Stimulated activated CD8-positive, alpha-beta memory T cell treated with anti-CD3 and anti-CD28 coated beads, Interleukin-15, amount 100 ng/mL, for 24 hours (primary cell): ENCODE measurements at places on chromosomes 7 and 10.

DNA sequence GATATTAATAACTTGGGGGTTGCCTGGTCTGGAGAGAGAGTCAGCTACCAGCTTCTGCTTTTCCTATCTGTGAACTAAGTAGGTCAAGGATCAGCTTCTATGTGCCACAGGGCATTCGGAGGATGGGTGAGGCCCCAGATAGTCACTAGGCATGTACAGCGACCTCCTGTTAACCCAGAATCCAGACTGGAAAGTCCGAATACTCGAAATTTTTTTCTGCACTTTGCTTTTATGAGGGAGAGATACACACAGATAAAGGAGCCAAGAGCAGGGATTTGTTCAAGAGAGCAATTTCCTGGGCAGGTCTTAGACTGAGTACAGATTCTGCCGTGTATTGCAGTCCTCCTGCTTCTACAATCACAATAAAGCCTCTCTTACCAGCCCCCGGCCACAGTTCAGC lies 54.2 kb downstream of the EMX2 start:
- DNase-seq = no peak

DNA sequence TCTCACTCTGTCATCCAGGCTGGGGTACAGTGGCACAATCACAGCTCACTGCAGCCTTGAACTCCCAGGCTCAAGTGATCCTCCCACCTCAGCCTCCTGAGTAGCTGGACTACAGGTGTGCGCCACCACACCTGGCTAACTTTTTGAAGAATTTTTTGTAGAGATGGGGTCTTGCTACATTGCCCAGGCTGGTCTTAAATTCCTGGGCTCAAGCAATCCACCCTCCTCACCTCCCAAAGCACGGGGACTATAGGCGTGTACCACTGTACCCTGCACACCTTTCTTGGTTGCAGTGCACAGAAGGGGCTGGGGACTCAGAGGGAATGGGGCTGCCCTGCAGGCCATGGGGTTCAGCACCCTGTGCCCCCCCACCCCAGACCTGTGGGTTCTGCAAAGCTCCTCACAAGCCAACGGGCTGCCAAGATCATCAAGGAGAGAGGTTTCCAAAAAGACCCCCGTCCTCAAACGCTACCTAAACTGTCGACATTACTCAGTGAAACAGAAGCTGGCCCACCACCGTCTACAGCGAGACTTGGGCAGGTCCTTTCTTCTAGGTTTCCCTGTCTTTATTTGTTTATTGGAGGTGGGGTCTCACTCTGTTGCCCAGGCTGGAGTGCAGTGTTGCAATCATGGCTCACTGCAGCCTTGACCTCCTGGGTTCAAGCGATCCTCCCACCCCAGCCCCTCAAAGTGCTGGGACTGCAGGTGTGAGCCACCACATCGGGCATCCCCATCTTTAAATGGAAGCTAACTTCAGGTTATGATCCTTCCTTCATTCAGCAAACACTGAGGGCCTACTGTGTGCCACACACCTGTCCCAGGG lies 26.6 kb upstream of the ELFN1 start:
- DNase-seq = no peak

DNA sequence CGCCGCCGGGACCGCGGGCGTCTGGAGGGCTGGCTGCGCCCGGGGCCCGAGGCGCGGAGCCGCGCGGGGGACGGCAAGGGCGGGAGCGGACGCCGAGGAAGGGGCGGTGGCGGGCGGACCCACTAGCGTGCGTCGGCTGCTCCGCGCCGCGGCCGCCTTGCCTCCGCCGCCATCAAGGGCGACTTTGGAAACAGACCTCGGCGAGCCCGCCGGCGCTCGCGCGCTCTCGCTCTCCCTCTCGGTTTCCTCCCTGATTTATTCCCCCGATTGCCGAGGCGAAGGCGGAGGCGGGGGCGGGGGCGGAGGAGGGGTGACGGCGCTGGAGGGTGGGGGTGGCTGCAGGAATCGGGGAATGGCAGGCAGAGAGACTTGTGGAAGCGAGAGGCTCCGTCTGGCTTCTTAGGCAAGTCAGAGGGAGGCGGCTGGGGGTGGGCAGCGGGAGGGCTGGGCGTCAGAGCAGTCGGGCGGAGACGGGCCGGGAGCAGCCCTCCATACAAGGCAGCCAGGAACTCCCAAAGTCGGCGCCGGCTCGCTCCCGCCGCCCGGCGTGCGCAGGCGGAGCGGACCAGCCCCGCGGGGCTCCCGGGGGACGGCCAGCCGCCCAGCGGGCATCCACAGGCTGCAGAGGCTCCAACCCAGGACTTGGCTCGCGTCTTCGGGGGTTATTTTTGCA lies at the start of gene CACNA2D1:
Gene CACNA2D1, minus strand, starts transcription at position 231 of the 673 bp plus-strand sequence.
- DNase-seq = no peak

DNA sequence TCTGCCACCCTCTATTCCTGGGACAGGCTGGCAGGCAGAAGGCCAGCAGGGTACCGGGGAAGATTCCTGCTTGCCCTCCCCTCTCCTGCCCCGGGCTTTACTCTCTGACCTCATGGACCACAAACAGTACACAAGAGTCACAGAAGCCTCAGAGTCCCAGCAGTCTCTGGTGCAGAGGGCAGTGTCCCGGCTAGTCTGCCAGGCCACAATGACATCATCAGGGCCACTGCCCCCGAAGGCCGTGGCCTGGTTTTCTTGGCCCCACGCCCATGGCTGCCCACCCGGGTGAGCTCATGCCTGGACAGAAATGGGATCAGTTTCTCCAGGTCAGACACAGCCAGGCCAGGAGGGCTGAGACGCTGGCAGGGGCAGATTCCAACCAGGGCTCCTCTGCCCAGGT lies 91.9 kb downstream of the MYL10 start:
- DNase-seq = no peak

- DNase-seq = no peak
Measured at GRCh38 chr10:71031026-71031425, 142.7 kb upstream of the PCBD1 start.

- DNase-seq = no peak
Measured at GRCh38 chr7:11170863-11171568, 197.3 kb downstream of the PHF14 start.

DNA sequence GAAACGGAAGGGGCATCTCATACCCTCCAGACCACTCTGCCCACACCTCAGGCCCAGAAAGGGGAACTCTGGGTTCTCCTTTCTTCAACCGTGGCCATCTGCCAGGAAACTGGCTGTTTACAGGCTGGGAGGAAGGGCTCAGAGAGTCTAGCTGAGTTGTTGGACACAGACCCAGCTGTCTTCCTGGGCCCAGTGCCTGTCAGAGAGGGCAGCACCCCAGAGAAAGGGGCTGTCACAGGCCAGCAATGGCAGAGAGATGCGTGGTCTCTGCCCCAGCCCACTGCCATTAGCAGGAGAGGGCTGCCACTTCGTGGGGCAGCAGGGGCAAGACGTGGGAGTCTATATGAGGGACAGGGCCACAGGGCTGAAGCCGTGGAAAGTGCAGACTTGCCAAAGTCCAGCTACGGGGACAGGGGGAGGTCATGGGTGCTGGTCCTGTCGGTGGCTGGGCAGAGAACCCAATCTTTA lies 11.0 kb downstream of the GRID1 start:
- DNase-seq = no peak

DNA sequence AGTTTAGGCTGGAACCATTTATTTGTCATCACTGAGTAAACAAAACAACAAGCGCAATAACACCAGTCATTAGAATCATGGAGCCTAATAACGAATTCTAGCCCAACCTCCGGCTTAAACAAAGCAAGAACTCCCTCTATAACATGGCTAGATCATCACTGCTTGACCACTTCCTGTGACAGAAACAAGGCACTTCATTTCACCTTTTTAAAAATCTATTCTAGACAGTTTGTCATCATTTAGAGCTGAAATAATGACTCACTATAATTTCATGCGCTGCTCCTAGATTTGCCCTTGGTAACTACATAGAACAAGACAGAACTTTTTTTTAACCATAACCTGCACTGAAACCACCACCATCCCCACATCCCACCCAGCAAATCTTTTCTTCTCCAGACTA lies 81.3 kb downstream of the OSBPL3 start:
- no peak for DNase-seq

DNA sequence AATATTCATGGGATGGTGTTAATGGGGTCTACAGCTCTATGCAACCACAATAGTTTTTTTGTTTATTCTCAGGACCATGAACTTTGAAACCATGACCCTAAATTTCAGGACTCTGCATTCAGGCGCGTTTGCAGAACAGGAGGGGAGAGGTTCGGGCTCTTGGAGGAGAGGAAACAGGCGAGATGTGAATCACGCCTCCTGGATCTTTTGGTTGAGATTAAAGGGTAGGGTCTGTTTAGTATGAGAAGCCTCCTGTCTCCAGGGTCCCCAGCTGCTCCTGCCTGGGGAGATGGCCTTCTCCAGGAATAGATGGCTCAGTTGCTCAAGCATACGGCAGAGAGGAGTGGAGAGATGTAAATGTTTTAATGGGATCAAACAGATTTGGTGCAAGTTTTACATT lies 18.2 kb downstream of the TLL2 start:
- DNase-seq = no peak

- DNase-seq = no peak
Measured at GRCh38 chr7:130935564-130936157, 201.7 kb upstream of the KLF14 start.

DNA sequence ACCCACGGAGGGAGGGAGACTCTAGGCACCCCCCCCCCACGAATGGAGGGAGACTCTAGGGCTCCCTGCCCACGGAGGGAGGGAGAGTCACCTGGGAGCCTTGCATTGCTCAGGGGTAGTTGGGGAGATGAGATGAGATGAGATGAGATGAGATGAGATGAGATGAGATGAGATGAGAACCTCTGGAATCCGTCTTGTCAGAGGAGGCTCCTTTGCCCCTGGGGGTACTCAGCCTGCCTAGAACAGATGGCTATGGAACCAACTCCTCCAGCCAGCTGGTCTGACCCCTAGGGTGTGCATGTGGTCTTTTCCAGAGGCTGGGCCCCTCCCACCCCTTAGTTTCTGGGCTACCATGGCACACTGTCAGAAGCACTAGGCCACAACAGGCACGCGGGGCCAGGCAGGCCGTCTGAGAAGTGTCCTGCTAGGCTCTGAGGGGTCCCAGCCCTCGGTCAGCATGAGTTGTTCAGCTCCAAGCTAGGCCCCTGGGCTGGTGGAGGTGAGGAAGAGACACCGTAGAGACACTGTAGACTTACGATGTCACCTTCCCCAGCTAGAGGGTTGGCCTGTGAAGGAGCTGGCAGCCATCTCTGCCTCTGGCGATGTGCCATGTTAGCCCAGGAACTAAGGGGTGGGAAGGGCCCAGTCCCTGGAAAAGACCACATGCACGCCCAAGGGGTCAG lies 8.8 kb downstream of the TSPAN15 start:
- DNase-seq = no peak

DNA sequence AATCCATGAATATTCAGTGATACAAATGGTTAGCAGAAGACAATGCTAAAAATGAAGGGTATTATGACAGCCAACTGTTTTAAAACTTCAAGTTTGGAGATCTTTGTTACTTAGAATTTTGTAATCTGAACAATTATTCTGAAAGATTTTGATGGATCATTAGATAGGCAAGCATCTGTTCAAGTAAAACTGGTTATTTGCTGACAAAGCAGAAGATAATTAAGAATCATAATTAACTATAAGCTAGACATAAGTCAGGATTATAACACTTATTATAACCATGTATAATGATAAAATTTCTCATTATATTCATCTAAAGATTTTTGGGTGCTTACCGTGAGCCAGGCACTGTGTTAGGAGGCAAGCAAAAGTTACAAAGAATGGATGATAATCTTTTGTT lies 1145.1 kb downstream of the CNTNAP2 start:
- no peak for DNase-seq

DNA sequence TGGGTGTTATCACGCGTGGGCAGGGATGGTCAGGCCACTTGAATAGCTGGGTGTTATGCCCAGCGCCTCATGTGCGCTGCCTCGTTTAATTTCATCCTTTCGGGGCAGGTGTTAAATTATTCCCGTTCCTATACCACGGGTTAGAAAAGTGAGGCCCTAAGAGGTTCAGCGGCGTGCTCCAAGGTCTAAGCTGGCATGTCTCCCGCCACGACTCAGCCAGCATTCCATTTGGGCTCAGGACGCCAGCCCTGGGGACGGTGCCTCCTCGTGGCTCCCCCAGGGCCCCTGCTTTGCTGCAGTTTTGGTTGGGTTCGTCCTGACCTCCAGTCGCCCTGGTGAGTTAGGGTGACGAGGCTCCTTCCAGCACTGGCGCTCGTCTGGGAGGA lies 124.5 kb downstream of the TRRAP start:
- no peak for DNase-seq

DNA sequence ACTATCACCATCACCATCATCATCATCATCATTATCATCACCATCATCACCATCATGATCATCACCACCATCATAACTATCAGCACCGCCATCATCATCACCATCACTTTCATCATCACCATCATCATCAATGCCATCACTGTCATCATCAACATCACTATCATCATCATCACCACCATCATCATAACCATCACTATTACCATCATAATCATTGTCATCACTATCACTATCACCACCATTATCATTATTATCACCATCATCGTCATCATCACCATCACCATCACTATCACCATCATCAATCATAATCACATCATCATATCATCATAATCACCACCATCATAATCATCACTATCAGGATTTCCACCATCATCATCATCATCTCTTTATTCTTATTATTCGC lies 20.6 kb downstream of the INSIG1 start:
- DNase-seq = no peak

DNA sequence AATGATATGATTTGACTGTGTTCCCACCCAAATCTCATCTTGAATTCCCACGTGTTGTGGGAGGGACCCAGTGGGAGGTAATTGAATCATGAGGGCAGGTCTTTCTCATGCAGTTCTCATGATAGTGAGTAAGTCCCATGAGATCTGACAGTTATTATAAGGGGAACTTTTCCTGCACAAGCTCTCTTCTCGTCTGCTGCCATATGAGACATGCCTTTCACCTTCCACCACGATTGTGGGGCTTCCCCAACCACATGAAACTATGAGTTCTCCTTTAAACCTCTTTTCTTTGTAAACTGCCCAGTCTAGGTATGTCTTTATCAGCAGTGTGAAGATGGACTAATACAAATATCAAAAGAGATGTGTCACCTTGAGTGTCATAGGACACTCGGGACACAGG lies 502.7 kb upstream of the PODXL start:
- DNase-seq = no peak

GRCh38 chr10:75165684-75166622 lies 44.6 kb upstream of the VDAC2 start:
- DNase-seq = no peak

DNA sequence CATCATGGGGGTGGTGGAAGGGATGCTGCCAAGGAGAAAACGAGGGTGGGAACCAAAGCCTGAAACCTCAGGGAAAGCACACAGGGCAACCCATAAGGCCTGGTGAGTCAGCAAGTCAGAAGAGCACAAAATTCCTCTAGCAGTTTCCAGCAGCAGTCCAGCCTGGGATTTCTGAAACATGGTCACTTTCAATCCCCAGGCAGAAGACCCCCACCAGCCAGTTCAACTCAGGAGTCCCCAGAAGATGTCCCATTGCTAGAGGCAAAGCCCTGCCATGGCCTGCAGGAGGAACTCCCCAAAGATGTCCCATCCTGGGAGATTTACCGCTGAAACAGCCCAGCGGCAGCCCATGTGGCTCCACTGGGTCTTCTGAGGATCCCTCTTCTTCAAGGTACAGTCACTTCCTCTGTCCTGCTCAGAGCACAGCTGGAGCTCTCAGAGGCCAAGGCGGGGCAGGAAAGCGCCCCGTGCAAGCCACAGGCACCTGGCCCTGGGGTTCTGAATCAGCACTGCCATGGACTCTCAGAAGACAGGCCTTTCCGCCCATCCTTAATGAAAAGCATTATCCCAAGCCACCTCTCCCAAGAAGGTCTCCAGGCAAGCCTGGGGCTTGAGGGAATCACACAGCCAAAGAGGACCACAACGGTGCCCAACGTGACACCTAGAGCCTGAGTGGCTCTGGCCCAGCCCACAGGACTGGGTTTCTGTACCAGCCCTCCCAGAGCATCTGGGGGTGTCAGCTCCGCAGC lies 196.9 kb downstream of the GRID1 start:
- no peak for DNase-seq

GRCh38 chr7:23207021-23207420 lies 25.2 kb downstream of the NUP42 start:
- no peak for DNase-seq
